ENCODE measurements at places on chromosomes 5 and 9.

DNA sequence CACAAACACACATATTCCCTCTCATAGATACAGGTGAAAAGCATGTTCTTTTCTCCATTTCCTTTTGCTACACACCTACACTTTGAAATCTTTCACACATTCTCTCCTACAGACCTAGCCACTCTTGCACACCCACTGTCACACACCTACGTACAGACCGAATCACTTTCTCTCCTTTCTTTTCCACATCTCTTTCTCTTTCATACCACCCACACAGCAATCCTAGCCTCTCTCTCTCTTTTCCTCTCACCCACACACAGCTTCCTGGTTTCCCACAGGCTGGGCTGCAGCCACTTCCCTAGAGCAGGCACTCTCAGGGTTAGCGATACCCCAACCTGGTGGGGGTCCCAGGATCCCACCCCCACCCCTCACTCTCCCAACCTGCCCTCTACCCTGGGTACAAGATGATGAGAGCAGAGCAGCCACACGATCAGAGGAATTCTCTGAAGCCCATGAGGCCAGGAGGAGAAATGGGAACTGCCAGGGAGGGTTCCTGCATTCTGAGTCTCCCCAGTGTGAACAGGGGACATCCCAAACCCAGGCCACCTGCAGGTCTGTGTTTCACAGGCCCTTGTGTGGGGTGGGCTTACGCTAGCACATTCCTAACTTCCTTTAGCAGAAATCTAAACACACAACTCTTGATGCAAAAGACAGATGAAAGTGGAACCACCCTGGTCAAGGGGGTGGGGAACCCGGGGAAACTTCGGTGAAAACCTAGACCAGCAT lies 17.1 kb upstream of the SYNPO start:
- DNase-seq: no peak
- no peak overlapping the region for H3K27ac ChIP-seq
- peaks cover 72% of the 10 kb centered on the region for H3K4me1 ChIP-seq
- H3K36me3 ChIP-seq: no peaks in the 10 kb centered on the region
- H3K27me3 ChIP-seq: peaks cover 5% of the 10 kb centered on the region

DNA sequence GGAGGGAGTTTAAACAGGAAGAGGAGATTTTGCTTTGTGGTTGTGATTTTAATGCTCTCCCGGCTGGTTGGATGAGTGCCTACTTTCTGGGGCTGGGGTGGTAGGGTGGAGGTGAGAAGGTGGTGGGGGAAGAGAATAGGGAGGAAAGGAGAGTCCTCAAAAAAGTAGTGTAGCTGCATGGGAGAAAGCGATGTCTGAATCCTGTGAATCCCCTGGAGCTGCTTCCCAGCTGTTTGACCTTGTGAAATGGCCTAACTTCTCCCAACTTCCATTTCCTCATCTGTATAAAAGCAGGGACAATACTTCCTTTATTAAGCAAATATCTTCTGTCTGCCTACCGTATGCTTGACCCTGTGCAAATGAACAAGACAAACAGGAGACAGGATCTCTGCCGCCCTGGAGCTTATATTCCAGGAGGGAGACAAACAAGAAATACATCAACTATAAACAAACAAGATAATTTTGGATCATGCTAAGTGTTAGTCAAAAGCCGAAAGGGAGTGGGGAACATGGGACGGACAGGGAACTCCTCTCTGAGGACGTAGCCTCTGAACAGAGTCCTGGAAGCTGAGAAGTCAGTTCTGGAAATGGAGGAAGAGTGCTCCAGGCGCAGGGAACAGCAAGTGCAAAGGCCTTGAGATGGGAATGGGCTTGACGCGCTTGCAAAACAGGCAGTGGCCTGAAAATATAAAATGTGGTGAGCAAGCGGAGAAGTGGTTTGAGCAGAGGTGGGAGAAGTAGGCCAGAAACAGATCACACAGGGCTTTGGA lies 103.5 kb downstream of the SPRY4 start:
- peak; percentile 69 for DNase-seq
- peaks cover 3% of the 10 kb centered on the region for H3K27me3 ChIP-seq
- H3K4me3 ChIP-seq: no peak overlapping the region
- no peaks in the 10 kb centered on the region for H3K36me3 ChIP-seq
- H3K4me1 ChIP-seq: peaks cover 37% of the 10 kb centered on the region
- H3K27ac ChIP-seq: peak overlapping the region; percentile 42

DNA sequence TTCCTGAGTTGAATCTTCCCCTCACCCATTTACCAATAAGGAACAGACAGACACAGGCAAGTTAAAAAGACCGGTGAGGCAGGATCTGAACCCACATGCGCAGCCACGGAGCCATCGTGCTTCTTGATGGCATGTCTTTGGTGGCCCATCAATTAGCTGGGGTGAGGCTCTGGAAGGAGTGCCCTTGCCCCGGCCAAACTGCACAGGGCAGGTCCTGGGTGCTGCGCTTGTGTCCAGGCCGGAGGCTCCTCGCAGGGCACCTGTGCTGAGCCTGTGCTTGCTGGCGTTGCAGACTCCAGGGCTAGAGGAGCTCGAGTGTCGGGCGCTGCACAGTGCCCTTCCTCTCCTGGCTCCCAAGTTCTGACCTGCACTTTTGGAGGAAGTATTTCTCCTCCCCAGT lies 66.4 kb downstream of the PSMB7 start:
- peaks cover 41% of the 10 kb centered on the region for H3K4me1 ChIP-seq
- DNase-seq: no peak
- no peak overlapping the region for H3K4me3 ChIP-seq
- no peak overlapping the region for H3K27ac ChIP-seq
- H3K27me3 ChIP-seq: no peaks in the 10 kb centered on the region
- peaks cover 97% of the 10 kb centered on the region for H3K36me3 ChIP-seq

DNA sequence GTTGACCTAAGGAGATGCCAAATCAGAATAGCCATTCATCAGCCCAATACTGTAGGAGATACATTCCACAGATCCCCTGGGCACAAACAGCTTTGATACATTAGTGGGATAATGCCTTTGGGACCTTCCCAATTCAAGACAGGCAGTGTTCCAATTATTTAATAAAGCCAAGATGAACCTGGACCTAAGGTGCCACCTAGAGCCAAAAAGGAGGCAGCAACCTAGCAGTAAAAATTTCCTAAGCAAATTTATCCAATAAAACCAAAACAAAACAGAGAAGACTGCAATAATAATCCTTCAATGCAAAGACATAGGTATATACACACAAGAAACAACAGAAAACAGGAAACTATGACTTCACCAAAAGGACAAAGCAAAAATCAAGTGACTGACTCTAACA lies 253.0 kb downstream of the HINT1 start:
- DNase-seq: no peak
- no peaks in the 10 kb centered on the region for H3K27me3 ChIP-seq
- H3K4me3 ChIP-seq: no peak overlapping the region
- H3K36me3 ChIP-seq: no peaks in the 10 kb centered on the region

DNA sequence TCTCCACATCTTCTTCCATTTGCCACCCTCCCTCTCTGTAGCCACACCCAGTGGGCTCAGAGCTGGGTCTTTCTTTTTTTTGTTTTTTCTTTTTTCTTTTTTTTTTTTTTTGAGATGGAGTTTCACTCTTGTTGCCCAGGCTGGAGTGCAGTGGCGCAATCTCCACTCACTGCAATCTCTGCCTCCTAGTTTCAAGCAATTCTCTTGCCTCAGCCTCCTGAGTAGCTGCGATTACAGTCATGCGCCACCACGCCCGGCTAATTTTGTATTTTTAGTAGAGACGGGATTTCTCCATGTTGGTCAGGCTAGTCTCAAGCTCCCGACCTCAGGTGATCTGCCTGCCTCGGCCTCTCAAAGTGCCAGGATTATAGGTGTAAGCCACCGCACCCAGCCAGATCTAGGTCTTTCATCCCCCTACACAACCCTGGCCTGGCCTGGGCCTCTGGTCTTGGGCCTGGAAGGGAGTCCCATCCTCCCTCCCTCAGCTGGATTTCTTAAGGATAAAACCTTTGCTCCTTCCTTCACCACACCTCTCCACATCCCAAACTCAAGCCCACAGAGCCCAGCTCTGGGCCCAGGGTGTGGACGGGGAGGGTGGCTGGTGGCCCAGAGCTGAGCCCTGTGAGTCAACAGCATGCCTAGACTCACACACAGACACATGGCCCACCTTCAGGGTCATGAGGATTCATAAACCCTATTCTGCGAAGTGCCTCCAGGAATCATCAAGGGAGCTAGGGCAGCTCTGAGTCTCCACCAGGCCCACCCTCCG lies 18.8 kb upstream of the KCNIP1 start:
- no peaks in the 10 kb centered on the region for H3K36me3 ChIP-seq
- no peak overlapping the region for H3K27ac ChIP-seq
- DNase-seq: no peak
- no peaks in the 10 kb centered on the region for H3K27me3 ChIP-seq
- H3K4me3 ChIP-seq: no peak overlapping the region

DNA sequence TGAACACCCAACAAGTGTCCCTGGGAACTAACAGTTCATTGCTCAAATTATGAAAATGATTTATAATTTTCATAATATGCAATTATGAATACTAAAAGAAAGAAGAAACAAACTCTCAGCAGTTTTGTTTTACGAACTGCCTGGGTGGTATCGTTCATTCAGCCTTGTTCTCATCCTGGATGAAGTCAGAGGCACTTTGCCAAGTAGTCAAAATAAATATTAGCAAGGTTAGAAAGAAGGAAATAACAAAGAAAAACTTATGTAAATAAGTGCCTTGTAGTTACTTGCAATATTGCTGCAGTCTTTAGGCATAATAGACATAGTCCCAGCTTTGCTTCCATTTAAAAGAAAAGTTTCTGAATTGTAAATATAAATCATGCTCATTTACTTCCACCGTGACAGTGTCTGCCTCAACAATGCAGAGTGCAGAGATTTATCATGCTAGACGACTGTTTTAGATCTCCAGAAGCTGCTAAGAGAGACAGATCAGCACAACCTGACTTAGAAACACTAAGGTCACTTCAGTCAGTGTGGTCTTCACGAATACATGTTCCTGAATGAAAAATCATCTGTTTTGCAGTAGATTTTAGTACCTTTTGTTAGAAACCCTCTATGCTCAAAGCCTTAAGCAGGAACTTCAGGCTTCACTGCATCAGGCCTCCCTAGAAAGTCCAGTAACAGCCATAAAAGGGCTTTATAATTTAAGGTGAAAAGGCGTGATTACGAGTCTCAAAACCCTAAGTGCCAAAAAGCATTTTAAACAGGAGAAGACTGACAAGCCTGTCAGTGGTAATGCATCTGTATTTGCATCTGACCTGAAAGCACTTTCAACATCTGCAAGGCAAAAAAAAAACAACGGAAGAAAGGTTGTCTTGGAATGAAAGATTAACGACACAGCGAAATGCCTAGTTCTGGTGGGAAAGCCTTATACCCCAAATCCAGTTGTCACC lies 92.1 kb downstream of the TMEM167A start:
- H3K27me3 ChIP-seq: no peaks in the 10 kb centered on the region
- H3K4me3 ChIP-seq: no peak overlapping the region
- no peak for DNase-seq
- H3K36me3 ChIP-seq: no peaks in the 10 kb centered on the region
- H3K4me1 ChIP-seq: no peaks in the 10 kb centered on the region

- H3K4me3 ChIP-seq: no peak overlapping the region
- H3K4me1 ChIP-seq: no peaks in the 10 kb centered on the region
These were observed 35.5 kb downstream of the FBXO10 start for GRCh38 chr9:37540634-37541033.

DNA sequence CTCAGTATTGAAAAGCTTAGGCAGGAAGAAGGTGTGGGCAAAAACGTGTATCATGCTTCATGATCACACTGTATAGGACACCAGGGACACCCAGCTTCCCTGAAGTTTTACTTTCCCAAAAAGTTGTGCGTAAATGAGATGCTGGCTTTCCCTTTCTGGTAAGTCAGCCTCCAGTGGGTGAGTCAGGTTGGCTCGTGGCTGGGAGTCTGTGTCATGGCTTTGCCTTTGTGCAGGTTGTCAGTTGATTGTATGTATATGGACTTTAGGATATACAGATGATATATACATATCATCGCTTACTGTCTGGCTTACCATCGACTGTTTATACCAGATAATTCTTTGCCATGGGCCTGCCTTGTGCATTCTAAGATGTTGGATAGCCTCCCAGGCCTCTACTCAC lies 34.2 kb downstream of the ADRB2 start:
- no peaks in the 10 kb centered on the region for H3K36me3 ChIP-seq
- H3K4me1 ChIP-seq: peaks cover 11% of the 10 kb centered on the region
- no peaks in the 10 kb centered on the region for H3K27me3 ChIP-seq

DNA sequence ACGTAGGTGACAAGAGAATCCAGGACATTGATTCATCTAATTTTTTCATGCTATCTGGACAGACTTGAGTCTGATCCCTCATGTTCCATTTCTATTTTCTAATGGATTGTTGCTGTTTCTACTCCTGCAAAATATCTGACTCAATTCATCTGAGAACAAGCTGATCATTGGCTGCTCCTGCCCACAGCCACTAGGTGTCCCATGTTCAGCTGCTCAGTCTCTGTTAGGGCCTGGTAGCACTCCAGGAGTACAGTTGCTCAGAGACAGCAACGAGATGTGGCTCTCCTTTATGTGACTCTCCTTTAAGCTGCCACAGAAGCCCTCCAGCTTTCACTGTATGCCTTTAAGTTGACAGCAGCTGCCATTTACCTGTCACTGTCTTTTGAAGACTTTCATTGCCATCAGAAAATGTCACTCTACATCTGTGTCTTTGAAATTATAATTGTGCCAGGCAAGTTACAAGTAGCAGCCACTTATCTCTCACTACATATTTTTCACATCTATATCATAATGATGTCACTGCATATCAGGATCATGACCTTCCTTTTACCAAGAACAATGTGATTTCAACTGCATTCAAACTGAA lies 1944.2 kb upstream of the NUDT12 start:
- DNase-seq: no peak
- no peak overlapping the region for H3K27ac ChIP-seq
- H3K36me3 ChIP-seq: no peaks in the 10 kb centered on the region

- peak overlapping the region; percentile 48 for H3K27ac ChIP-seq
- peaks cover 17% of the 10 kb centered on the region for H3K4me1 ChIP-seq
- H3K4me3 ChIP-seq: no peak overlapping the region
- no peaks in the 10 kb centered on the region for H3K27me3 ChIP-seq
These were observed 298.2 kb upstream of the ZNF608 start for GRCh38 chr5:125044491-125045282.

DNA sequence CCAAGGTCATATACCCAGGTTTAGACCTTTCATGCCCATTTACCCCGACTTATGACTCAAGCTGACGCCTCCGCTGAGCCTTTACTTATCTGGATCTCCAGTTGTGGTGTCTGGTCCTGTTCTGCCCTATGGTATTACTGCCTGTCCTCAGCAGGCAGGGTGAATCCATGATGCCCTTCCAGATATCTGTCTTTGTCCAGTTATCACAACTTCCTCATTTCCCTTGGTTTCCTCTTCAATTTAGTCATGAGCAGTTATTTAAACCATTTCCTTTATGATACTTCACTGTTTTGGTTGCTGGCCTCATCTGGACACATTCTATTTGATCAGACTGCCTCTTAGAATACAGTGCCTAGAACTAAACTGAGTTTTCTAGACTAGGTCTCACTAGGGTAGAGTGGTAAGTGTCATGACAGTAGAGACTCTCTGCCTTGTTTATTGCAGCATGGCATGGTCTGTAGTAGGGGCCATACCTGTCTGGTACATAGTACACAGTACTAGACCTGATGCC lies 93.3 kb downstream of the MELK start:
- peaks cover 6% of the 10 kb centered on the region for H3K36me3 ChIP-seq
- no peak overlapping the region for H3K4me3 ChIP-seq
- no peaks in the 10 kb centered on the region for H3K4me1 ChIP-seq
- H3K27me3 ChIP-seq: no peaks in the 10 kb centered on the region
